ENCODE measurements at places on chromosomes 16 and 17.

DNA sequence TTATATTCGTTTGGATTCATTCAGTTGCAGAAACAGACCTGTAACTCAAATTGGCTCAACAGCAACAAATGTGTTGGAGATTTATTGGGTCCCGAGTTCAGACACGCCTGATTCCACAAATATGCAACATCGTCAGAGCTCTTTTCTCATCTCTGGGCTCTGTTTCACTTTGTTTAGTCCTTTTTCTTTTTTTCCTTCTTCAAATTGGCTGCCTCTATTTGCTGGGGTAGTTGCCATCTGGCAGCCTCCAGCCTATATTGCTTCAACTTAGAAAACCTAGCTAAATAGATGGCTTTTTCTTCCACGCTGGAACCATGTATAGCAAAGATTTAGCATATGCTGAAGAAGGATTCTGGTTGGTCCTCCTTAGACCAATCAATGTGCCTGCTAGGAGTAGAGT, 398.5 kb downstream of the RBFOX1 start:
- no peak for DNase-seq

DNA sequence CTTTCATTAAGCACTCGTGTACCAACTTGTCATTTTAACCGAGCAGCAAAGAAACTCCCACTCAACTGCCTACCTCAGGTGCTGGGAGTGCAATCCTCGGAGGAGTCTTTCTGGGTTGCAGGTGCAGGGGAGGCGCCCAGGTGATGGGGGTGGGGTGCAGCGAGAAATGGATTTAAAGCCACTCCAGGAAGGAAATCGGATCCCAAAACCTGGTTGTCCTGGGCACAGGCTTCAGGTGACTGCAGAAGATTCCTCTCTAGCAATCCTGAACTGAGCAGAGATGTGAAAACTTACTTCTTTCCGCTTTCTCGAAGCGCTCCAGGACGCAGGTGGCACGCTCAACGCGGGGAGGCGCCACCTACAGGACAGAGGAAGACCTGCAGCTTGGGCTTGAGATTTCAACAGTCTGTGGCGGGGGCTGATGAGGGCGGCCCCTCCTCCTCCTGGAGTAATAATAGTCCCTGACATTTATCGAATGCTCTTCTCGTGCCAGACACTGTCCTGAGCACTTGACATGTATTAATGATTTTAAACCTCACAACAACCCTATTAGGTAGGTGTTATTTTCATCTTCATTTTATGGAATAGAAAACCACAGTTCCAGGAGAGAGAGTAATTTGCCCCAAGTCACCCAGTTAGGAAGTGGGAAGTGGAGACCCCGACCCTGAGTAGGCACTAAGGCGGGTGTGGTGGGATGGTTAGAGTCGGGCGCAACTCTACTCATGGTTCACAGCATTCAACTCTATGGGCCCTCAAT, 27.2 kb upstream of the SKAP1 start:
- DNase-seq: peak; percentile 62

GRCh38 chr17:73197161-73197560, 4.3 kb downstream of the COG1 start:
- no peak for DNase-seq

DNA sequence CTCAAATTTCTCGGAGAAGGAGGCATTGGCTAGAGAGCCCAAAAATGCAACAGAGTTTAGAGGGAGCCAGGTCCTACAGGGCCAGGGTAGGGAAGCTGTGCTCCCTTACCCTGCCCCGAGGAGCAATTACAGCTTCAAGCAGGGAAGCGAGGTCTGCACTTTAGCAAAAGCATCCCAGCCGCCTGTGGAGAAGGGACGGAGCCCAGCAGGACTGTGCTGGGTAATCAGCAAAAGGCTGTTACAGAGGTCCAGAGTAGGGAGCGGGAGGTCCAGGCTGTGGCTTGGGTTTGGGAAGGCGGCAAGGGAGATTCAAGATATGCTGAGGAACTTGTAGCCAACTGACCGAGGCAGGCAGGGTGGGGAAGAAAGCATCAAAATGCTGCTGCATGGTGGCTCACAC, 162.6 kb downstream of the TMEM132E start:
- no peak for DNase-seq

DNA sequence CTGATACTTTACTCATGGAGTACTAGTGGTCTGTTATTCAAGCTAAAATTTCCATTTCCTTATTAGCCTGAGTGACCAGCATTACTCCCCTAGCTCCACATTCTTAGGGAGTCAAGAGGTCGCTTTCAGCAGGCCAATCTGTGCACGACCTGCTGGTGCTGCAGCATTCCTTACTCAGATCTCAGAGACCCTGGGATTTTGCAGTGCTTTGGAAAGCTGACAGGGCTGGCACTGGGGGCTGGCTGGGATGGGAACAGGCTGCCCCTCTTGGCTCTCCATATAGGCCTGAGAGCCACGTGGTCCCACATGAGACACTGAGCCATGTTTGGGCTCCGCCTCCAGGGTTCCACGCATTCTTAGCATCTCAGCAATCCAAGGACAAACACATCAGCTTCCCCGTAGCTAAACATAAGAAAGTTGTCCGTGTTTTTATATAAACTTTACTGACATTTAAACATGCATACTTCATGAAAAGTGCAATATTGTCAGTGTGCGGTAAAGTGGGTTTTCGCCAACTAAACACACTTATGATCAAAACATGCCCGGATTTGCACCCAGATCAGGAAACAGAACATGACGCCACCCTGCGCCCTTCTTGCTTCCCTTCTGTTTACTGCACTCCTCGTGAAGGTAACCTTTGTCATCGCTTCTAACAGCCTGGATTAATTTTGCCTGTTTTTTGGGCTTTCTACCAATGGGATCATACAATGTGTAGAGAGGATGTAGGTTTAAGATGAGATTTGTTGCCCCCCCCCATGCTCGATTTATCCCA, 254.5 kb upstream of the CACNG5 start:
- no peak for DNase-seq

- DNase-seq: no peak
Measured at GRCh38 chr16:78298986-78299385, 199.5 kb downstream of the WWOX start.

DNA sequence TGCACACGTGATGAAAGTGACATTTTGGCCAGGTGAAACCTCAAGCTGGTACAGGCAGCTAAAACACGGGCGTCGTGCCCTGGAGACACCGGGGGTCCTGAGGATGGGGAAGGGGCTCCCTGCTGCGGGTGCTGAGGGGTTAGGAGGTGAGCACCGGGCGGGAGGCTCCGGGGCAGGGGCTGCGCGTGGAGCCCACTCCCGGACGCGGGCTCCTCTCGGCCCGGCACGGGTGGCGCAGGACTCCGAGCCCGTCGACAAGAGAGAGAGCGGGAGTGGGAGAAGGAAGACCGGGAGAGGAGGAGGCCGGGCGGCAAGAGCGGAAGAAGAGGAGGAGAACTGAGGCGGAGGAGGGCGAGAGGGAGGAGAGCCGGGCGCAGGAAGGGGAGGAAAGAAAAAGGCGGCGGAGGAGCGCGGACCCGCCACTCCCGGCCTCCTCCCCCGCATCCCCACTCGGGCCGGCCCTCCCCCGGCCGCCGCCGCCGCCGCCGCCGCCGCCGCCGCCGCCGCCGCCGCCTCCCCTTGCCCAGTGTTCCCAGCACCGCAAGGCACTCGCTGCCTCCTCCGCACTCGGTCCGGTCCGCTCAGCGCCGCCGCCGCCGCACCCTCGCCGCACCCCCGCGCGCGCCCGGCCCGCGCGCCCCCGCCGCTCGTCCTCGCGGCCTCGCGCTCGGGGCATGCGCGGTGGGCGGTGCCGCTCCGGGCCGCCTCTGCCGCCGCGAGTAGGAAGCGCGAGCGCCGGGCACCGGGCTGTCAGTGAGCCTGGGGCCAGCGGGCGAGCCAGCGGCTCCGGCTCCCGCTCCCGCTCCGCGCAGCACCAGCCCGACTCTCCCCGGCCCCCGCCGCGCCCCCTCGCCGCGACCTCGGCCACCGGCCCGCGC, at the start of gene PRKCA:
TSS of gene PRKCA (plus strand) at position 750 of the 878 bp plus-strand sequence.
- peak; percentile 85 for DNase-seq

DNA sequence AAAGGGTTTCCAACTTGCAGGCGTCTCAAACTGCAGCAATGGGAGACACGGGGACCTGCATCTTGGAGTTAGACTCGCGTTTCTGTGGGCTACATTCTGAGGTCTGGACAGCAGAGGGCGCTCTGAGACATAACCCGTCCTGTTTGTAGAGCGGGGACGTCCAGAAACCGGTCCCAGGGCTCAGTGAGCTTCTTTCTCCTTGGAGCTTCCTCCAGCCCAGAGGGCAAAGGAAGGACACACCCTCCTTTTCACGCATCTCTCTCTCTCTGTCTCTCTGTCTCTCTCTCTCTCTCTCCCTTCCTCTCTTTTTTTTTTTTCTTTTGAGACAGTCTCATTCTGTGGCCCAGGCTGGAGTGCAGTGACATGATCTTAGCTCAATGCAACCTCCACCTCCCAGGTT, 19.8 kb downstream of the COX4I1 start:
- DNase-seq: peak; percentile 81

DNA sequence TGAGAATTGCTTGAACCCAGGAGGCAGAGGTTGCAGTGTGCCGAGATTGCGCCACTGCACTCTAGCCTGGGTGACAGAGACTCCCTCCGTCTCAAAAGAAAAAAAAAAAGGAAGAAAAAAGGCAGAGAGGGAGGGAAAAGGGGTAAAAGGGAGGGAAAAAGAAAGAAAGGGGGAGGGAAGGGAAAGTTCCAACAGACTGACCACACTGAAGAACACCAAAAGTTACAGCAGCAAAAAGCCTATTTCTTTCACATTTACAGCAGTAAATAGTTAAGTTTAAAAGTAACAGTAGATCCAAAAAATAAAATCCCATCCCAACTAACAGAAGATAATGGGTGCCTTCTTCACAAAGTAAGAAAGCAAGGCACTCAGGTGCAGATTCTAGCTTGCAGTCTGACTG, 36.9 kb upstream of the C17orf78 start:
- no peak for DNase-seq

DNA sequence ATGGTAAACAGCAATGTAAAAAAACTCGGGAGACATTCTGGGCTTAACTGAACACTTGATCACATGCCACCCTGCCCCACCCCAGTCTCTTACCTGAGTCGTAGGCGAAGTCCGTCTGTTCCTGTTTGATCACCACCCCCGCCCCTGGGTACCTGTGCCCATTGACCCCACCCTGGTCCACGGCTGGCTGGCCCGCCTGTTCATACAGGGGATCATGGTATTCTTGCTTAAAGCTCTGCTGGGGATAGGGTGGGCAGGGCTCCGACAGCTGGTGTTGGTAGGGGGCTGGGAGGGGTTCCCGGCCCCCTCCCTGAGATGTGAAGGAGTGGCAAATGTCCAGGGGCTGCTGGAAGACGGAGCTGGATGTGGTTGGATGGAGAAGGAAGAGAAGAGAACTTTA, 13.6 kb downstream of the ETV4 start:
- no peak for DNase-seq

DNA sequence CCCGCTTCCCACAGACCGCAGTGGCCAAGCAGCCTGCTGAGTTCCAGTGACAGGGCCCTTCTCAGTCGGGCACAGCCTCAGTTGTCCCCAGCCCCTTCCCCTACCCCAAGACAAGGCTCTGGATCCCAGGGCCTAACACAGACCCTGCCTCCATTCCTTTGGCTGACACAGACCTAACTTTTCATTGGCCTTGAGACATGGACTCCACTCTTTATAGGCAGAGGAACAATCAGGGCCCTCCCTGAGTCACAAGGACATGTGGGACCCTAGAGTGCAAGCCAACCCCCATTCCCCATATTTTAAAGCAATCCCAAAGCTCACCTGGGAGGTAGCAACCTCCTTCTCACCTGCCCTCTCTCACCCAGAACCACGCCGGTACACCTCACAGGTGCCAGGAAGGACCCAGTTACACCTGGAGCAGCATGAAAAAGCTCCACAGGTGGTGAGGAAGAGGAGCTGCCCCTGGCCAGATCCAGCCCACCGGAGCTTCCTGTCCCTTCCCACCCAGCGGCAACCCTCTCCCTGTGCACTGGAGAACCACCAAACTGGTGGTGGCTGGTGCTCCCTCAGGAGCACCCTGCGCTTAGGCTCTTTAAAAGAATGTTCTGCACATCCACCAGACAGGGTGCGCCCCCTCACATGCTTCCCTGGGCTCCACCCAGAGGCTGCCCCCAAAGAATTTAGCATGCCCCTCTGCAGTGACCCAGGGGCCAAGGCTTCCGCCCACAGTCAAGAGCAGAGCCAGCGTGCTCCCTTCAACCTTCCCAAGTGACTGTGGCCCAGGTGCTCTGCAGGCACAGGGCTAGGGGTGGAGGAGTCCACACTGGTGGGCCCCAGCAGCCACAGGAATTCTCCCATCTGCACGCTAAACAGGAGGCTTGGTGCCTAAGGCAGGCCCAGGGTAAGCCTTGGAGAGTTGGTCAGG, 3.4 kb downstream of the MNT start:
- DNase-seq: no peak

DNA sequence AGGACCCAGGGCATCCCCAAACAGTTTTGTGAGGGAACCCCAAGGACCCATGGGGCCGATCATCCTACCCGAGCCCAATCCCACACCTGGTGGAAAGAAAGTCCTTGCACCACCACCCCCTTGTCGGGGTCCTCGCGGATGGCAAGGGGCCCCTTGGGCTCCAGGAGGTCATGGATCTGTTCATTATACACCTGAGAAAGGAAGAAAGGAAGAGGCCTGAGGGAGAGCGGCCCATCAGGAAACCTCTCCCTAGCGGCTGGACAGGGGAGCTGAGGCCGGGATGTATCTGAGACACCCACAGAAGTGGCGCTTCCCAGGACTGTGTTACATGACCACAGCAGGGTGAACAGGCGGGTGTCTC, 12.8 kb downstream of the KIF18B start:
- no peak for DNase-seq

DNA sequence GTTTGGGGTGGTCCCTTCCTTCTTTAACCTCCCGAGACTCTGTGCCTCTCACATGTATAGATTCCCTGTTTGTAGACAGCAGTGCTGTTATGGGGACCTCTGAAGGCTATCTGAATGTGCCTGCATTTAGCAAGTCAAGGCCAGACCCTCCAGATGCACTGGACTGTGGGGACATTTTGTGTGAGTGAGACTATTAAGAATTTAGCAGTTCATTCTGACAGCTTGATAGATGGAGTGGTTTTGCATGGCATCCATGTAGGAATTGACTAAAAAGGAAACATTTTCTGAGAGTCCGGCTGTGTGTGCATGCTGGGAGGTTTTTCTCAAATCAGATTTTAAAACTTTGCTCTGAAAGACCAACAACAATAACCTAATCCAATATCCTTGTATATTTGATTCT, 226.3 kb downstream of the MSI2 start:
- no peak for DNase-seq

- DNase-seq: no peak
Measured at GRCh38 chr16:24957887-24958286, 57.3 kb downstream of the ARHGAP17 start.

DNA sequence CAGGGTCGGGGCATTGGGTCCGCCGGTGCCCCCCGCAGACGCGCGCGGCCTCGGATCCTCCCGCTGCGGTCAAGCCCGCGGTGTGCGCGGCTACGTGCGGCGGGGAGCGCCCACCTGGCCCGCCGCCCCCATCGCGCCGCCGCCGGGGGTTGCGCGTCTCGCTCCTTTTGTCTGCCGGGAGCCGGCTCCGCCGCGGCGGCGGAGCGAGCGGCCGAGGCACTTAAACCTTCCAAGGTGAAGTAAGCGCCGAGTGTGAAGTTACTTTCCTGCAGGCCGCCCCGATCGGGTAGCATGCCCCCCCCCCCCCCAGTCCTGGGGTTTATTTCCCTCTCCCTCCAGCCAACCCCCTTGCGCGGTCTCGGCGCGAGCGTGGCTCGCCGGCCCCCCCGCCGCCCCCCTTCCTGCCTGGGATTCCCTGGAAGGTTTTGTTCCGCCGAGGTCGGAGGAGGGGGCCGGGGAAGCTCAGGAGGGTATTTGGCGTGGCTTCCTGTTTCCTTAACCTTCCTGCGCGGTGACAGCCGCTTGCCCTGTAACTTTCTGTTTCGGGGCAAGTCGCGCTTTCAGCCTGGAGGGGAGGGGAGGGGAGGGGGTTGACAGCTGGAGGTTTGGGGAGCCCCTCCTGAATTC, 56.6 kb upstream of the GSE1 start:
- DNase-seq: peak; percentile 42

- DNase-seq: no peak
Measured at GRCh38 chr17:73533781-73534180, 110.5 kb downstream of the SDK2 start.

Measured in epithelial cell of esophagus (primary cell).